Kidney glomerular epithelial cell (primary cell): ENCODE measurements at places on chromosomes 4 and X.
A peak's percentile ranks its signal among the peaks of the same experiment; 100 is the strongest.

GRCh38 chrX:120672389-120672788 lies 42.5 kb upstream of the C1GALT1C1 start:
- peak; percentile 29 for DNase-seq

GRCh38 chrX:40253771-40254170 lies 156.0 kb upstream of the BCOR start:
- no peak for DNase-seq

- DNase-seq, result no peak
Measured at GRCh38 chrX:84710611-84711010, 208.4 kb upstream of the HDX start.

DNA sequence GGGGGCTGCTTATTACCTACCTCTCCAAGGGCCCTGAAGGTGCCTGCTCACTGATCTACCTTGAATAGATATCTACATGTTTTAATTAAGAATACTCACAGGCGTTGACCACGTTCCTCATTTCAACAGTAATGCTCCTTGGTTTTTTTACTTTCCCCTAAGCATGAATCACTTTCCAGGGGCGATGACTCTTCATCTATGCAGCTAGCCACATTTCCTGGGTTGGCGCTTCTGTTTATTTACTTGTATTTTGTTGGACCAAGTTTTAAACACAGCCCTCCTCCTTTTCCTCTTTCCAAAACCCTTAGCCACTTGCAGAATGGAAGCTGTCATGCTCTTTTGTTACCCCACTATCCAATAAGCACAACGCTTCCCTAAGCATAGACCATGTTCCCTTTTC lies 50.8 kb downstream of the CBLL2 start:
- peak; percentile 6 for DNase-seq

DNA sequence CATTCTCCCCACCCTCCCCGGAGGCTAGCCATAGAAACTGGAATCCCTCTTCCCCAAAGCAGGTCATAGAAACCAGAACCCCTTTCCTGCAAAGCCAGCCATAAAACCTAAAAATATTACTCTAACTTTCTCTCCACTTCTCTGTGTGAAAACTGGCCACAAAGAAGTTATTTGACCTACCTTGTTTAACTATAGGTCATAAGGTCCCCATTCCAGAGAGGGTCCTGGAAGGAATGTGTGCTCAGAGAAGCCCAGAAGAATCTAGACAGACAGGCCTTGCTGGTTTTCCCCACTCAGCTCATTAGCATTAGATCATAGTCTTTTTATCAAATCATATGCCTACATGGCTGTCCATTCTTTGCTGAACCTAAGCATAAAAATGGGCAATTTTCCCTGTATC lies 52.8 kb upstream of the TEX13A start:
- DNase-seq, result no peak

- no peak for DNase-seq
Measured at GRCh38 chr4:158821228-158821971, 52.6 kb downstream of the FNIP2 start.

- DNase-seq, result no peak
Measured at GRCh38 chrX:134732152-134732551, 73.9 kb upstream of the PLAC1 start.

GRCh38 chr4:39609454-39609931 lies 29.2 kb downstream of the SMIM14 start:
- no peak for DNase-seq

DNA sequence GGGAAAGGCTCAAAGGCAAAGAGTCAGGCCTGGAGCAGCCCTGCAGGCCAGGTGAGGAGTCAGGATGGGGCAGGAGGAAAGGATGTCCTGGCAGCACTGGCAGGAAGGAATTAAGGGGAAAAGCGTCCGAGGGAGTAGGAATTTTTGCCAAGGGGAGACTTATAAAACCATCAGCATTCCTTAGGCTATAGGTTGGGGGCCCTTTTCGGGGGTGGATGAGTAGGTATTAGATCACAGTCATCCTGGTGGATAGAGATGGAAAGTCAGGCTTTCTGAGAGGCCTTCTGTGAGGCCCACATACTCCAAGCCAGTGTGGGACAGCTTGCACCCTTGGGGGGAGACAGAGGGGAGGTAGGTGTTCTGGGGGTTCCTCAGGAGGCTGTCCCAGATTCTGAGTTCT lies 12.3 kb downstream of the STARD8 start:
- no peak for DNase-seq

DNA sequence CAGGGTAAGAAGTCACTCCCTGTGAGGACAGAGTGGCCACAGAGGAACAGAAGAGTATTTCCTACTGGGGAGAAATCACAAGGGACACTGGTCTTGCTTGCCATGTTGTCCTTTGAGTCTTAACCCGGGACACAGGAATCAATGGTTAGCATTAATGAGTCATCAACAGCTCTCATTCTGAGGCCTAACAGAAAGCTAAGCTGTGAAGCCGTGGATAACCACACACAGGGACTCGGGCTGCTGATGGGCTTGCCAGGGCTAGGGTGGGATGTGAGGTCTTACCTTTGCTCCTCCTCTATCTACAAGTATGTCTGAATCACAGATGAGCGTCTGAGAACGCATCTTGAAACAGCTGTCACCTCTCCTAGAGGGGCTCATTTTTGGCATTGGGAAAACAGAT lies 22.2 kb downstream of the HELT start:
- no peak for DNase-seq

DNA sequence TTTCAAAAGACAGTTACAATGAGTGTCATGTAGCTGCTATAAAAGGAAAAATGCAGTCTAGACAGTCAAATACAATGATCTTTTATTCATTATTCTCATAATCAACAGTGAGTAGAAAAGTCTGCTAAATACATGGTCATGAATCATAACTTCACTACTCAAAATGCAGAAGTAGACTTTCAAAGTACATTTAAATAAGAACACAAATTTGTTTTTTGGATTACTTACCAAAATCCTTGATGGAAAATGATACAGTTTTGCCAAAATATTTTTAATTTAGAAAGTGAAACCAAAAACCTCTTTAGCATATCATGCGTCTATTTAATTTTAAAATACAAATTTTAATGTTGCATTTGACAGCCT lies 4.9 kb downstream of the ACSL4 start:
- no peak for DNase-seq

DNA sequence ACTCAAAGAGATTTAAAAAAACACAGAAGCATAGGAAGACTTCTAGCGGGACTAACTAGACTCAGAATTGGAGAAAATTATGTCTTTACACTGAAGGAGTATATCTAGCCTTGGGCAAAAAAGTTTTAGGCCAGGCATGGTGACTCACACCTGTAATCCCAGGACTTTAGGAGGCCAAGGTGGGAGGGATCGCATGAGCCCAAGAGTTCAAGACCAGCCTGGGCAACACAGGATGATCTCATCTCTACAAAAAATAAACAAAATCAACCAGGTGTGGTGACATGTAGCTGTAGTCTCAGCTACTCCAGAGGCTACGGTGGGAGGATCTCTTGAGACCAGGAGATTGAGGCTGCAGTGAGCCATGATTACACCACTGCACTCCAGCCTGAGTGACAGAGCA lies 99.5 kb downstream of the NEUROG2 start:
- peak; percentile 35 for DNase-seq

DNA sequence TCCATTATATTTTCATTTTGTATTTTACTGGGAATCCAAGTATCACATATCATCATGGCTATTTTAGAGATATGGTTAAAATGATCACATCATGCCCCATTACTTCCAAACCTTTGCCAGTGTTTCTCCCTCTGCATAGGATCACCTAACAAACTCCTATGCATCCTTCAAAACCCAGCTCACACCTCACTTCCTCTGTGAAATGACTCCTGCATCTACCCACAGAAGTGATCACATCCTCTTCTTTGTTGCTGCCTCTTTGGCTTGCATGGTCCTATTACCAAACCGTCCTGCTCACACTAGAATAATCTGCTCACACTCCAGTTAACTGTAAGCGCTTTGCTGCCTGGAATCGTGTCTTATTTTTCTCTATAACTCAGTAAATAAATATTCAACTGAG lies 74.7 kb upstream of the C4orf50 start:
- DNase-seq, result no peak

DNA sequence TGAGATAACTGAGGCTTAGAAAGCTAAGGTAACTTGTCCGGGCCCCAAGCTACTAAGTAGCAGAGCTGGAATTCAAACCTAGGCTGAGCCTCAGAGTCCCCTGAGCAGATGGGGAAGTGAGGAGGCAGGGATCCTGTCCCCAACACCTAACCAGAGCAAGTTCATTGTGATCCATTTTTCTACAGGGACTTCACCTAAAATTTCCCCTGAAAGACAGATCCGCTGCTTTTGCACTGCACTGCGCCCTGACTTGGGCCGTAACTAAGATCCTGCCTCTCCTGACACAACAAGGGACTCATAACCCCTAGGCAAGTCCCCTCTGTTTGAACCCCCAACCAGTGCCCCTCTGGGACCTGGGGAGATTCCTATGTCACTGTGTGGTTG lies 25.6 kb upstream of the MTM1 start:
- DNase-seq, result no peak

DNA sequence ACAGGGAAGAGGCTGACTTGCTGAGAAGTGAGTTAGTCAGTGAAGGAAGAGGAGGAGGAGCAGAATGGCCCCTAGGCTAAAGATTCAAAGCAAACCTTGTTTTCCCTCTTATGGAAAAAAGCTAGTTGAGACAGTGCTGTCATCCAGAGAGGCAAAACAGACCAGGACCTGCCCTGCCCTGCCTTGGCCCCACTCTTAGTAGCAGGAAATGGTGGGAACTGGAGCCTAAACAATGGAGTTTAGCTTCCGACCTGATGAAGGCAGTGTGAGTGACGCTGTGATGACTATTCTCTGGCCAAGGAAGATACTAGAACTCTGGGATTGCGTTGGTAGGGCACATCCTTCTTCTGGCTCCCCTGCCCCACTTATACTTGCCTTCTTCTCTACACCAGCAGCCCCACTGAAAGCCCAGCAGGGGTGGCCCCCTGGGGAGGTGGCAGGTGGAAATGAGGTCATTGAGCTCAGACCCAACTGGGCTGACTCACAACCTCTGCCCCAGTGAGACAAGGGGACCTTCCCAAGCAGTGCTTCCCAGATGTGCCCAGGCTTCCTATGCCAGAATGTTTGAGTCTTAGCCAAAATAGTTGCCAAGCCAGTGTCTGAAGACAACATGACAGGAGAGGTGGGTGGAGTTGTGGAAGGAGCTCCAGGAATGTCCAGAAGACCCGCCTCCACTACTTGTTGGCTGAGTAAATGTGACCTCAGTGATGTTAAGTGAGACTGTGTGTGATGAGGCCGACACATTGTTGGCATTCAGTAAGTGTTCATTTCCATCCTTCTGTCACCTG lies 38.8 kb downstream of the MSN start:
- peak; percentile 65 for DNase-seq

DNA sequence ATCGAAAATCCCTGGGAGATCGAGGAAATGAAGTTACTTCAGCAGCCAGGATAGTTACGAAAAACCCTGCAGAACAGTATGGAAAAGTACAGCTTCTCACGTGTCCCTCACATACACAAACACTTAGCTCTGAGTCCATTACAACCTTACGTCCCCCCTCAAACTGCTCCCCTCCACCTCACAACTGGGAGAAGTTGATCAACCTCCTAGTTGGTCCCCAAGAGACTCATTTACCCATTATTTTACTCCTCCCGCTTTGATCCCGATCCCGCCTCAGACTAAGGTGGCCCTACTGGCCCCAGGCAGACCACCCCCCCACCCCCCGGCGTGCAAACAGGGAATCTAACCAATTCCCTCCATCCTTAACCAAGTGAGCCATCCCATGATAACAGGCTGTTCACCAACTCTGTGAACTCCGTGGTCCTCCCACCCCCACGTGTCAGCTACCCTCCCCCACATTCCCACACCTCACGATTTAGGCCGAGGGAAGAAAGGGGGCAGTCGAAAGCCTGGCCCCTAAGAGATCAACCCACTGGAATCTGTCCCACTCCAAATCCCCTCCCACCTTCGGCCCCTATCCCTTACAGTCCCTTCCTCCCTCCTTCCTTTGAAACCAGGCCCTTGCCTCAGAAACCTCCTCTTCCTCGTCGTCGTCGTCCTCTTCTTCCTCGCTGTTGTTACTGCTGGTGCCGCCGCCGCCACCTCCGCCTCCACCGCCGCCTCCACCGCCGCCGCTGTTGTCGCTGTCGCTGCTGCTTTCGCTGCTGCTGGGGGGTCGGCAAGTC lies 755 bp downstream of the ANKRD17 start:
- DNase-seq, result peak; percentile 53

DNA sequence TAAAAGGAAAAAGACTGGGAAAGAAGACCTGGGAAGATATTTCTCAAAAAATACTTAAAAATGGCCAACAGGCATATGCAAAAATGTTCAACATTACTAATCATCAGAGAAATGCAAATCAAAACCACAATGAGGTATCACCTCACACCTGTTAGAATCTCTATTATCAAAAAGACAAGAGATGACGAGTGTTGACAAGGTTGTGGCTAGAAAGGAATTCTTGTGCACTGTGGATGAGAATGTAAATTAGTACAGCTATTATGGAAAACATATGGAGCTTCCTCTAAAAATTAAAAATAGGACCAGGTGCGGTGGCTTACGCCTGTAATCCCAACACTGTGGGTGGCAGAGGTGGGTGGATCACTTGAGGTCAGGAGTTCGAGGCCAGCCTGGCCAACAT lies 50.0 kb downstream of the C4orf46 start:
- no peak for DNase-seq

DNA sequence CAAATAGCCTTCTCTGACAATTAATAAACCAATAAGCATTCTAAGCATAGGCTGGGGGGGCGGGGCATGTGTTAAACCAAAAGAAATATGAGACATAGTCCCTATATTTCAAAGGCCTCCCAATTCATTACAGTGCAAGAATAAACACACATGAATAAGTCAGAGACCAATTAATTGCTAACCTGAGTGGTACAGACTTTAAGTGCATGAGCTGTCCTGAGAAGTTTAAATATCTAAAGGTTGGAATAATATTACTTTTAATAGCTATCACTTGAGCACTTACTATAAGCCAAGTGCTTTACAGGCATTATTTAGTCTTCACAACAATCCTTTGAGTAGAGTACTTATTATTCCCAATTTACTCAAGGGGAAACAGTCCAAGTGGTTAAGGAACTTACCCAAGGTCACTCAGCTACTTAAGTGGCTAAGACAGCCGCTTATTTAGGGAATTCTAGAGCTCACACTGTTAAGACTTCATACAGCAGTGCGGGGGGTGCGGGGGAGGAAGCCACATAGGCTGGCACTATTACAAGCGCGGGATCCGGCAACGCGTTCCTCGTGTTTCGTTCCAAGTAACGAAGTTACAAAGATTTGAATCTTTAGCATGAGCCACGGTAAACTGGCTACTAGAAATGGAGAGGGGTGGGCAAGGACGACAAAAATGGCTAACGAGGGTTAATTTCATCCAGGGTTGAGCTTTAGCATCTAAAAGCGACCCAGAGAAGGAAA lies 1.4 kb downstream of the THOC2 start:
- no peak for DNase-seq

- DNase-seq, result no peak
Measured at GRCh38 chr4:140893939-140894338, 137.8 kb upstream of the TBC1D9 start.
